ENCODE measurements at places on chromosomes 7 and 10. TPM values are rescaled to one million over a fixed set of nuclear protein-coding genes. Genes with fewer than 3 reads are reported as not detected.

The SPDYE9 gene
- total RNA-seq = not detected

The AEBP1 gene
- total RNA-seq = 131 TPM

The ENKUR gene
- not detected for total RNA-seq

The OGA gene
- 193 TPM for total RNA-seq

The LMTK2 gene
- total RNA-seq = 34.1 TPM

The VPS26A gene
- total RNA-seq = 54.6 TPM

GRCh38 chr10:37263304-37263703, 137.9 kb downstream of the ANKRD30A start:
- no peak for DNase-seq

- no peak for DNase-seq
Measured at GRCh38 chr10:92757711-92758104, 68.0 kb downstream of the HHEX start.

DNA sequence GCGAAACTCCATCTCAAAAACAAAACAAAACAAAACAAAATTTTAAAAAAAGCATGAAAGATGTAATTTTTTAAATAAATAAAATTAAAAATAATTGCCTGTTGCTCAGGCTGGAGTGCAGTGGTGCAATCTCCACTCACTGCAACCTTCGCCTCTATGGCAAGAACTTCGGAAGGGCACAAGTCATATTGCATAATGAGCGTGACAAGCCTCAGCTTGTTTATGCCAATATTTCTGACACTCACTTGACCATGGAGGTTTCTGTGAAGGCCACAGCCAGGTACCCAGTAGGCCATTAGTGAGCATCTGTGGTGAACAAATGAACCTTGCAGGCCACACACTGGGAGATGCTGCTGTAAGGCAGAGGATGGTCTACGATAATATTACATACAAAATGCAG, 106.1 kb upstream of the KMT2C start:
- DNase-seq = no peak

- no peak for DNase-seq
Measured at GRCh38 chr7:48183370-48183743, 12.1 kb downstream of the ABCA13 start.

DNA sequence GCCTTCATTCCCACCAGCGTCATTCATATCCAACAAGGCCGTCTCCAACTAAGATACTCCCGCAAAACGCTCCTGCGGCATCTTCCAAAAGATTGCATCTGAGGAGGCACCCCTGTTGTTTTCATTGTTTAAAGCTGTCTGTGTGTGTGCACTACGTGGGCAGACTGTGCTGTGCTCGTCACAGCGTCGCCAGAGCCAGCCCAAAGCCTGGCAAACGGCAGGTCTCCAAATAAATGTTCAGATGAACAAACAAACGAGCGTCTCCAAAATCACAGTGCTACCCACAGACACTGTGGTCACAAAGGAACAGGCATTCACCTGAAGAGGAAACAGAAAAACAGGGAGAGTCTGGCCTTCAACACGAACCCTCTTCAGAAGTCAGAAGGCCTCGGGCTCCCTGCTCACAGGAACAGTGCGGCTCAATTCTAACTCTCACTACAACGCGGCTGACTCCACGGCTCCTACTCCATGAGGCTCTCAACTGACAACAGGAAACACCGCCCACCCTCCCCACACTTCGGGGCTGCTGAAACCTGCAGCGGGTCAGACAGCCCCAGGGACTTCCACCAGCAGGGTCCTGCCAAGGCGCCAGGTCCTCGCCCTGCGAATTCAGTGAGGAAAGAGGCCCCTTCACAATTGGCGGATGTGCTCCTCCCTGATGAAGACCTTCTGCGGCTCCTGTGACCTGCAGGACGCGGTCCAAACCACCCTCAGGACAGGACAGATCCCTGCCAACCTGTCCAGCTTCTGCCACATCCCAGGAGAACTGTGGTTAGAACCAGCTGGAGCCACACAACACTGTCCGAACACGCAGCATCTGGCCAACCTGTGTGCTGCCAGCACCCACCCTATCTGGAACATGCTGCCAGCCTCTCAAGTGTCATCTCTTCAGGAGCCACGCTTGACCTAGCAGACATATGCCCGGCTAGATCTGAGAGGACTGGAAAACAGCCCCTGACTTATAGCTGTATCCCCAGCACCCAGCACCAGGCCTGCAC, 36.1 kb downstream of the MAD1L1 start:
- no peak for DNase-seq

DNA sequence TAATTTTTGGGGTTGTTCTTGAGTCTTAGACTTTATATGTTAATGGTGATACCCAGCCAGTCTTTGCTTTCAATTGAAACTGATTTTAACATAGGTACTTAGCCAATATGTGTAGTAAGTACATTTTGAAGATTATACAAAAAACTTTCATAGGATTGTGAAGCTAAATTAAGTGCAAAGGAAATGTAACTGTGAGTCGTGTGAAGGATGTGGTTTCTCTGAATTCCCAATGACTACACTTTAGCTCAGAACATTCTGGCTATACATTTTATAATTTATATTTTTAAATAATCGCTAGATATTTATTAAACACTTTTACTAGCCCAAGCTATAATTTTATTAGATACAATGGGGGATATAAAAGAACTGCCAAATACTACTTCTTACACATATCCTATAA, 359.3 kb downstream of the PCLO start:
- no peak for DNase-seq

DNA sequence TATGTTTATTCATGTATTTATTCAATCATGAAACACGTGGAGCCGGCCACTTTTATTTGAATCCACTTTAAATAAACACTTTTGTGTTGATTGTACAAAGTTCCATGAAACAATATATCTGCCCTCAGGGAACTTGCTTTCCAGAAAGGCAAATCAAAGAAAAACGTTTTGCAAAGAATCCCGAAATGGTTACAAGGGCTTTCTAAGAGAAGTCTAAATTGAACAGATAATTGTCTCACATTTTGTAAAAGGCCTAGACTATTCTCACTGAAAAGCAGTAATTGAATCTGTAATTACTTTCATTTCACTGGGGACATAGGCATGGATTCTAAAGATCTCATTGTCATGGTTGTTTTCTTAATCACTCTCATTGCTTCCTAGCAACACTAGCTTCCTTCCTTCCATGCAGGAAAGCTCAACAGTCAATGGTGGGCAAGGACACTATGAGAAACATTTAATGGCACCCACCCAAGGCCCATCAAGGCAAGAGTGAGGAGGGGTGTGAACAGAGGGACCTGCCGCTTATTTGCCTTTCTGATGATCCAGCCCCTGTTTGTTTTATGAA, 622.4 kb upstream of the C7orf33 start:
- no peak for DNase-seq

- DNase-seq = no peak
Measured at GRCh38 chr7:94439893-94440381, 45.2 kb downstream of the COL1A2 start.

DNA sequence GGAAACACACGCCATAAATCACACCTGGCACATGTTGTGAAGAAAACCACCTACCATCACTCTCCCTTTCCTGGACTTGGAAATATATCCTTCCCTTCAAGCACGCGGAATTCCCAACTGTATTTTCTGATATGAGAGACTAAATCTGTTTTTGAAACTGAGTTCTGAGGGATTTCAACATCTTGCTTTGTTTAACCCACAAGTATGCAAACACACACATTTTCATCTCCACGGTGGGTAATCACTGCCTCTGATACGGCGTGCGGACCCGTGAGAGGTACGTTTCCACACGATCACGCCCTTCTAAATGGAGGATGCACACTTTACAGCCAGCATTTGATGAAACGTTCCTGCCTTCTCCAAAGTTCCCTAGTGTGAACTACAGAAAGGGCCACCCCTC, 83.4 kb downstream of the ZRANB1 start:
- DNase-seq = no peak

DNA sequence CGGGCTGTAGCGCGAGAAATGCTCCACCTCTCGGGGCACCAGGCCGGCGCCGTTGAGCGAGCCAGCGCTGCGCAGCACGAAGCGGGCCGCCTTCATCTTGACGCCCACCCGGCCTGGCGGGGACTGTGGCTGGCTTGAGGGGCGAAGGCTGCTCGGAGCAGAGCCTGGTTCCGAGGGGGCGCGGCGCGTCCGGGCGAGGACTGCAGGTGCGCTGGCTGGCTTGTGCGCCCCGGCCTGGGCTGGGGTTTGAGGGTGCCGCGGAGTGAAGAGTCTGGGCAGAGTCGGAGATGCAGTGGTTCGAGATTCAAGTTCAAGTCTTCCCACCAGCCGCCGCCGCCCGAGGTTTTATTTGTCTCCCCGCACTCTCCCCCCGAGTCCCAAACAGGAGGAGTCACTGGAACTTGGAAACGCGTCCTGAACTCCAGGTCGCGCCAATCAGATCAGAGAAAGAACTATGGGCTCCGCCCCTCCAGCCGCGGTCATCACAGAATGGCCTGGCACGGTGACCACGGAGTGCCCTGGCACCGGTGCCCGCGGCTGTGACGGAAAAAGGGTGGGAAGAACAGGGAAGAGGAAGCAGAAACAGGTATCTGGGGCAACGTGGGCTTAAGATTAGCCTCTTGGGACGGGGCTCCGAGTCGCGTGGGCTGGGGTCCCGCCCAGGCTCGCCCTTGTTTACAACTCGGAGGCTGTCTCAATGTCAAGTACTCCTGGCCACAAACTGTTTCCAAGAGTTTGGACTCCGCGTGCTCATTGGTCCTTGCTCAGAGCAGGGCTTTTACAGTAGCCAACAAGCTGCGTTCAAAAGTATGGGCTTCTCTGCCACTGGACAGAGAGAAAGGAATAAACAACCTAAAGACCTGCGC, at the start of gene PDK4:
PDK4 (minus strand) TSS at position 319 of the 866 bp plus-strand sequence; CDS start at position 96, 223 bp downstream.
- peak; percentile 90 for DNase-seq

DNA sequence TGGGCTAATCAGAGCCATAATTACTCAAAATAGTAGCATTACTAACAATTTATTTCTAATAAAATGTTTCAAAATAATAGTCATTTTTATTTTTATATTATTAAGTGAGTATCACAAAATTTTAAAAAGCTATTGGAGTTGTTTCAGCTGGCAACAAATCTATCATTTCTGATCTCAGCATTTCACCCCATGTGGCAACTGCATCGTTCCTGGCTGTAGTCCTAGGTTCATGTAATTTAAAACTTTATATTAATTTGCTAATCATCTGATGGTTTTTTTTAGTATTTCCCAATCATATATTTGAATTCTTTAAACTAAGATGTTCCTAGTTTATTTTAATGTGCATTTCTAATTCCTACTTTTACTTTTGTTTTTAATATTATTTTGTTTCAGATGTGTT, 293.0 kb upstream of the AKR1E2 start:
- no peak for DNase-seq

DNA sequence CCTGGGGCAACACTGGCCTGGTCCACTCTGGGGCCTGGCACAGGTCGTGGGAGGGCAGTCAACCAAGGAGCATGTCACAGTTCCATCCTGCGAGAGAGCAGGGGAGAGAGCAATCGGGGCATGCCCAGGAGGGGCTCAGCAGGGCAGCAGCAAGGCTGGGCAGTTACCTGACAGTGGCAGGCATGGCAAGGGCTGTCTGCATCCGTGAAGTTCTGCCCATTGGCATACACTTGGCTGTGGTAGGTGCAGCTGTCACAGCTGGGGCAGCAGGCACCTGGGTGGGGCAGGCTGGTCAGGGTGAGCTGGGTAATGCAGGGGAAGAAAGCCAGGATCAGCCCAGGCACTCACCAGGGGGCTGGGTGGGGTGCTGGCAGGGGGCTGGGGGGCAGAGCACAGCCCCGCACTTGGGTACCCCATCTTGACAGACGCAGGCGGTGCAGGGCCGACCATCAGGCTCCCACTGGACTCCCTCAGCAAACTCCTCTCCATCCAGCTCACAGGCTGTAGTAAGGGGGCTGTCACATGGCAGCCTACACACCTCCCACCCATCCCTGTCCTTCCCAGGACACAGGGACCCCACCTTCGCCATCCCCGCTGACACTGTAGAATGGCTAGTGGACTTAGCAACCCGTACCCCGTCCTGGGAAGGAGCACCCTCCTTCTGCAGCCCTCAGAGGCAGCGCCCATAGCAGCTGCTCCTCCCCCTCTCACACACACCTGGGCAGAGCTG, 17.8 kb downstream of the KCP start:
- no peak for DNase-seq

DNA sequence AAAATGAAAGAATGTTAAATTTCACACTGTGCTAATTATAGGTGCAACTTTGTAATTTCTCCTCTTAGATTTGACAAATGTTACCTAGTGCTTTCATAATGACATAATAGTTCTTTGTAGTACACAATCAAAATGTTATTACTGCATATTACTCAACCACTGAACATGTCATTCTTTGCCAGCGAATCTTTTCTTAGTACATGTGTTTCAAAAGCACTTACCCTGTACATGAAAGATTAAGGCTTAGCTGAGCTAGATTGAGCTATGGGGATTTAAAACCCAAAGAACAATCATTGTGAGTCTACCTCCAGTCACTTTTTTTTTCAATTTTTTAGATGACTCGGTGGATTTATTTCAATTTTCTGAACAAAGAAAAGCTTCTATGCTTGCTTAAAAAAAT, 123.5 kb upstream of the FERD3L start:
- DNase-seq = no peak

DNA sequence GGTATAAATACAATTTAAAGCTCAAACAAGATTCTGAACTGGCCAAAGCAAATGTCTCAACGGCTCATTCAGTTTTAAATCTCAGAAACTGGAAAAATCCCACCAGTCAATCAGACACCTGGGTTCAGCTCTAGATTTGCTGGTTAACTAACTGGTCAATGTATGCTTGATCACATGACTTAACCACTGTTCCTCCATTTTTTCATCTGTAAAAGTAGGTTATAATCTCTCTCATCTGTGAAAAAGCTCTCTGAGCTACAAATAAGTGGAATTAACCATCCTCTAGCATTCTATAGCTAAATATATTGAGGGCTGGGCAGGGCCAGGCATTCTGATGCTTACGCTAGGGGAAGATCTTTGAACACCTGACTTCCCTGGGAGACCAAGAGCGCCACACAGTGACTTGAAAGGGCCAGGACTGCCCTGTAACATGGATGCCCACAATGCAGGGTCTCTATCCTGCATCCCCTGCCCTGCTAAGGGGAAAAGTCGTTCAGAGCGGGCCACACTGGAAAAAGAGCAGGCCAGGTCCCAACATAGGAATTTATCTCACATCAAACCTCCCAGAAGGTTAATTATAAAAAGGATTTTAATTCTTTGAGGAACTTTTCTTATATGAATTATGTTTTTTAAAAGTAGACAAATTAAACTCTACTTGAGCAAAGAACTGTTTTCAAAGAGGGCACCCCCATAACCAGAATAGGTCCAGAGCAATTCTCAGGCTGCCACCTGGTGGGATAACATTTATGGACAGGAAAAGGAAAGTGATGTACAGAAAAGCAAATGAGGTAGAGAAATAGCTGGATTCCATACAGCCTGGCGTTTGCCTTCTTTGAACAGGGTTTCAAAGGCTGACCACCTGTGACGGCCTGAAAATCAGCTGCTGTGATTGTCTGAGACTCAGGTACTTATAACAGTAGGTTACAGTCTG, 1.8 kb downstream of the RP9 start:
- no peak for DNase-seq

DNA sequence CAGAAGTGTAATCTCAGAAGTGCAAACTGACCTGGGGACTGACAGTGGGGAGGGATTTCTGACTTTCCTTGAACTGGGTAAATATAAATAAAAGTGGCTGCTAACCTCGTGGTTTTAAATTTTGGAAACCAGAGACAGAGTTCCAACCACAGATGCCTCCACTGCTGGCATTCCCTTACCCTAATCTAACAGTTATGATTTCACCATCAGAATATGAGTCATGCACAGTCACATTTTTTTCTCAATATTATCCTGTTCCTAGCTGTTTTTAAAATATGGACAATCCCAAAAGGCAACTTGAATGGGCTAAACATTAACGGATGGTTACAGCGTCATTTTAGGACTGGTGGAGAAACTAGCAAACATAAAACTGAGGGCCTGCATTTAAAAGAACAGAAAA, 264.3 kb upstream of the INHBA start:
- no peak for DNase-seq

GRCh38 chr10:128001363-128001745, 94.5 kb downstream of the PTPRE start:
- no peak for DNase-seq
